ENCODE measurements at places on chromosomes 1 and 21.

DNA sequence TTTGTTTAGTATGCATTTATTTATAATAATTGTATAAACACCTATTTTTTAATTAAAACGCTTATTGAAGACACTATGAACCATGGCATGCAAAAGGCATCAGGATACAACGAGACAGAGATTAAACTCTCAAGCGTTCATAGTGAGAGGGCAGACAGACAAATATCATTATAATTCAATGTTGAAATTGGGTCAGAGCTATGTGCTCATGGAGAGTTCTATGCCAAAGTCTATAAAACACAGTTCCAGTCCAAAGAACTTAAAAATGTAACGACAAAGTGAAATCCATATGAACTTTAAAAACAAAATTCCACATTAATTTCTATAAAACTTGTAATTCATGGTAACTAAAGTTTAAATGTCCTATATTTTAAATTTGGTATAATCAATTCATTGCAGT, 724.0 kb downstream of the LTN1 start:
- no peak for DNase-seq

GRCh38 chr1:185281245-185281644, 35.8 kb downstream of the IVNS1ABP start:
- DNase-seq, result no peak

DNA sequence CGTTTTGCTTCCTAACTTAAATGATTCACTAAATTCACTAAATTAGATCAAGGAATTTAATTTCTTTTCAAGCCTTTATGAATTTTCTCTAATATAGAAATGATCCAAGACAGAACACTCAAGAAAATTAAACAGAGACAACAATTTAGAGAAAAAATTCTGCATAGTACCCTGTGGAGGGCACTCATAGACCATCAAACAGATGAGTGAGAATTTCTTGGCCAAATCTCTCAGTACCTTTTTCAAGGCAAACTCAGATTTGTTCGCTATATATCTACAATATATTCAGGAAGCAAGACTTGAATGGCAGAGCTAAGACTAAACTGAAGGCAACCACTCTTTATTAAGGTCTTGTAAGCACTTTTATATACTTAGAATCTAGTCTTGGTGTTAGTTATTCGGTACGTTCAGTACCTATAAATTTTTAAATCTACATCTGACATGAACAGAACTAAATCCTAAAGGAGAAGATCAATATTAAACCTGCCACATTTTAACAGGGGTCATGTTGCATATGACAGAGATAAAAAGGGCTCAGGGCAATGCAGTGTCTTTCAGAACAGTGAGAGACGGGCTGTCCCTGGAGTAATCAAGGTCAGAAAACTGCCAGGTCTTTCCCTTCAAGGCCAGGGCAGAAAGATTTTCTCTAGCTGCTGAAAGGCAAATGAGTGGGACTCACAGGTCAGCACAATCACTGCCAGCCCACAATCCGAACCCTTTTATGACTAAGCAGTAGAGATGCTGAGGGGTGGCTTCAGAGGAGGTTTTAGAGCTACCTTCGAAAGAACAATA, 118.8 kb upstream of the TMPRSS15 start:
- no peak for DNase-seq

- no peak for DNase-seq
Observed at GRCh38 chr1:211610779-211611556, 32.0 kb upstream of the SLC30A1 start.

DNA sequence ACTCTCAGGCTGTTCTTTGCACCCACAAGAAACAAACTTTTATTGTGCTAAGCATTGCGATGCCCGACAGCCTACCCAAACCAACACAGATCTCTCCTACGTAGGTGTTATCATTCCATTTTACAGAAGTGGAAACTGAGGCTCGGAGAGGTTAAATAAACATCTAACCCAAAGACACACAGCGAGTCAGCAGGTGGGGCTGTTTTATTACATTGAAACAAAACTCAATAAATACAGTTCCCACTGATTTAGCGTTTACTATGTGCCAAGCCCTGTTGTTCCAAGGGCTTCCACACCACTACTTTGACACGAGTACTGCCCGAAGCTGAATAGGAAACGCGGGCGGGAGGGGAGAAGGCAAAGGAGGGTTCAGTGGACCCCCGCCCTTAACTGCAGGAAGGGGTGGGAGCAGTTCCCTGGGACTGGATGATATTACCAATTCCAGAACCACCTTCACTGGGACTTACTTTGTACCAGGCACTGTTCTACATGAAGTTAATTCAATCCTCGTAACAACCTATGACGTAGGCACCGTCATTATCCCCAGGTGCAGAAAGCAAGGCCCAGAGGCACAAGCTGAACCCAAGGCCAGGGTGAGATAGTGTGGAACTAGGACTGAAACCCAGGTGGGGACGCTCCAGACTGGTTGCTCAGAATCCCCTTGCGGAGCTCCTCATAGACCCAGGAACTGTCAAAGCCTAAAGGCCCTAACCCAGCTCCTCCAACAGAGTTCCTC, 19.3 kb upstream of the ALDH4A1 start:
- no peak for DNase-seq

- DNase-seq, result peak; percentile 91
Observed at GRCh38 chr1:7470904-7471638, 300.0 kb upstream of the VAMP3 start.

DNA sequence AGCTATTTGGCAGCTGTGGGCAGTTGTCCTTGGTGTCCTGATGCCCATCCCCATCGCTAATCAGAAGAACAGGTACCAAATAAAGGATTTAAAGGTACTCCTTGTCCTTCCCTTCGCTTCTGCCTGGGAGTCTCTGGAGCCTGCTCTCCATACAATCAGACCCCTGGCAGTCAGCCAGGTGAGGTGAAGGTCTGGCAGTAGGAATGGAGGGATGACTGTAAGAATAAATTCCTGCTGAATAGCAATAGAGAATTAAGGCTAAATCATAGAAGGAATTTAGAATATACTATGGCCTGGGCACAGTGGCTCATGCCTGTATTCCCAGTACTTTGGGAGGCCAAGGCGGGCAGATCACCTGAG, 9.2 kb downstream of the THBS3 start:
- DNase-seq, result no peak

- no peak for DNase-seq
Observed at GRCh38 chr1:154784924-154785531, 85.1 kb downstream of the KCNN3 start.

DNA sequence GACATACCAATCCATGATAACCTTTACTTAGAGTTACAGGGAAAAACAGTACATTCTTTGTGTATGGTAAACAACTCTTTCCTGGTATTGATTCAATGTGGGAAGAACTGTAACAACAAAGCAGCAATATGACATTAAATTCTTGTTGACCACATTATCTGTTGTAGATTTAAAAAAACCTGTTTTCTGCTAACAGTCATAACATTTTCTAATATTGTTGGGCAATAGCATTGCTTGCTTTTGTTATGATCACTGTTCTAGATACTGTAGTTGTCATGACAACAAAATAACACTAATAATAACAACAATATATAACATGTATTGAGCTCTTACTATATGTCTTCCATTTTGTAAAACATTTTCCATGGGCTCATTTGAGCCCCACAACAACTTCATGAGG, 54.2 kb downstream of the PDE4B start:
- no peak for DNase-seq

DNA sequence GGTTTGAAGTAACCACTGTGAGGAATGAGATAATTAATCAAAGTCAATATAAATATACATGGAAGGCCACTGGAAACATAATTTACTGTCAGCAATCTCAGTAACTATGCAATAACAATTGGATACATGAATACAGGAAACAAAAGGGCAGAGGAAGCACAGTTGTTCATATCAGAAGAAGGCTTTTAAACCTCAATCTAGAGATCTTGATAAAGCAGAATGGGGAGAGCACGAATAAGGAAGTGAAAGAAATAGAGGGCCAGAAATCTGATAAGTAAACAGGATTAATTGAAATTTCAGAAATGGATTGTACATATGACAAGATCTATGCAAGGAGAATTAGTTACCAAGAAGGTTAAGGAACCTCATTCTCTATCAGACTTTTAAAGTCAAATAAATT, 93.0 kb downstream of the EVI5 start:
- DNase-seq, result no peak

- DNase-seq, result no peak
Observed at GRCh38 chr1:7207875-7208646, 422.8 kb downstream of the CAMTA1 start.

DNA sequence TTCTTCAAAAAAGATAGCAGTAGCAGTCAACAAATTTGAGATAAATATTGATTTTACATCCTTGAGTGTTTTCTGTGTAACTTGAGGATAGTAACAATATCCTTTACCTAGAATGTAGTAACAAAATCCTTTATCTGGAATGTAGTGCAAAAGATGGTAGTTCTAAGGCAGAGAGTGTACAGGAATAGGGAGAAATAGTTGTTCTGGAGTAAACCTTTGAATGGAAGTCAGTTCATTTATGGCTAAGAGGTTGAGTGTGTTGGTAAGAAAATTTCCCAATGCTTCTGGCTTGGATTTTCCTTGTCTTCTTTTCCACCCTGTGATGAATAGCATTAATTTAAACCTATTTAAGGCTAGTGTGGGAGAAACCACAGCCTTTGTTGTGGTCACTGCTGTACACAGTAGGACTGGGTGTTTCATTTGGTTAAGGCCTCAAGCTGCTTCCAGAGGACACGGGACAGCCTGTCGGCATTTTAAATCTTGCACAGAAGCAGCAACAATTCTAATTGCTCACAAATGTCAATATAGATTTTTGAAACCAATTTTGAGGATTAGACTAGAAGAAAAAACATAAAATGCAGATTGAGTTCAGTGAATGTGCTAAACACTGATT, 11.3 kb downstream of the NFIA start:
- no peak for DNase-seq

DNA sequence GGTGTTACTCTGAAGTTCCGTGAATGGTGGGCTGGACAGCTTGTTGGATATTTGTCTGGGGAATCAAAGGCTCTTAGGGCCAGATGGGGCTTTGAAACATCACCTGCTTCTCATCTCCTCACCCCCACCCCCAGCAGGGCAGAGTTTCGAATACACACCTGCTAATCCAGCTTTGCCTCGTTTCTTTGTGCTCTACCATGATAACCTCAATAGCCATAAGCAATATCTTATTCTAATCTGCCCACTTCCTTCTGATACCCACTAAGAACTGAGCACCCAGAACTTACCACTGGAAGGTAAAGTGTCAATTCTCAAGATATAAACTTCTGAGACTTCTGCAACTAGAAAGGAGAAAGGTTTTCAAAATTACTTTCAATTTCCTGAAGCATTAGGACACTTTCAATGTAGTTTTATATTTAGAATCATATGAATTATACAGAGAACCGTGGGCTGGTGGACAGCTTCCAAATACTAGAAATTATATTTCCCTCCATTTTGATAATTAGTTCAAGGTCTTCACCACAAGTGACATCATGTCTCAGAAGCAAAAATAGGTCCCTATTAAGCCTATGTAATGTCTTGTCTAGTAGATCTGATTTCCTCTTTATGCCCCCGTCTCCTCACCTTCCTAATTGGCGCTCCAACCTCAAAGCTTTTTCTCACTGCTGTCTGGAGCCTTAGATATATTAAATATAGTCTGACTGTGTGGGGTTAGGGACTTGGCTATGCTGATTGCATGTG, 64.4 kb upstream of the NEK2 start:
- DNase-seq, result no peak

GRCh38 chr1:76083189-76083588, 8.6 kb downstream of the ST6GALNAC3 start:
- no peak for DNase-seq

DNA sequence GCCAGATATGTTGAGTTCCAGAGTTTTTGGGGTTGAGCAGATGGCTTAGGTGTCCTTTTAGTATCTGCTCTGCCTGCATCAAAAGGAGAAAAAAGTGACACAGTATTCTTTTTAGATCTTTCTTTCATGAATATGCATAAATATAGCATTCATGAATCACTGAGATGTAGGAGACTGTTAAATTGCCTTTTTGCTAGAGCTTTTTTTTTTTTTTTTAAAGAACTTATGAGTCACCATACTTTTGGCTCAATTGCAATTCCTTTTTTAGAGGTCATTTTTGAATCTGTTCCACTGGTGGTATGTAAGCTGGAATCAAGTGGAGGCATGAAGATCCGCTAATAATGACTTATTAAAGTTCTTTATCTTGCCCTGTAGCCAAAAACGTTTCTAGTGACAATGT, 480.9 kb upstream of the ZRANB2 start:
- DNase-seq, result peak; percentile 46

GRCh38 chr1:74812180-74812541, 79.2 kb downstream of the TYW3 start:
- DNase-seq, result no peak

- DNase-seq, result no peak
Observed at GRCh38 chr1:56920591-56921001, 45.2 kb downstream of the C8B start.

DNA sequence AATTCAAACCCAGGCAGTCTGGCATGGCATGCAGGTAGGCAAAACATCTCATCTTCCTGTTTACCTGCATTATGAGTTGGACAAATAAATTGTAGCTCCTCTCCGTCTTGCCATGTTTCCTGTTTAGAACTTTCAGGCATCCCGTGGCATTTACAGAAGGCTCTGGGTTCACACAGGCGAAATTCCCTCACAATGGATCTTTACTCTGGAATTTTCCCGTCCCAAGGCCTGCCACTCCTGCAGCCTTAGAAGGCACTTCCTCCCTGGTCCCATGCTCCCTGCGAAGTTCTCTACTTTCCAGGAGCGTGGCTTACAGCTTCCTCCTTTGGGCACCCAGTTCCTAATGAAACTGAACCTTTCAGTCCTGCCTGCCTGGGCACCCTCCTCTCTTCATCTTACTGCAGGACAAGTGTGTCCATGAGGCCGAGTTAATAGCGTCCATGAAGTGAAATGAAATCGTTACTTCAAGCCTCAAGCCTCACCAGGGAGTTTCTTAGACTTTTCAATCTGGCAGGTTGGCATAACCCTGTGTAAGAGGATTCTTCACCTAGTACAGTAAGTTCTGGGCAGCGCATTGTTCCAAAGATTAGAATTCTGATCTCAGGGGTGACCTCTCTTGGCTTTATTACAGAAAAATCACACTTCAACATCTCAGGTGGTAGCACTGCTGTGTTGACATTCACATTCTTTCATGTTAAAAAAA, 36.8 kb upstream of the AHCYL1 start:
- no peak for DNase-seq

DNA sequence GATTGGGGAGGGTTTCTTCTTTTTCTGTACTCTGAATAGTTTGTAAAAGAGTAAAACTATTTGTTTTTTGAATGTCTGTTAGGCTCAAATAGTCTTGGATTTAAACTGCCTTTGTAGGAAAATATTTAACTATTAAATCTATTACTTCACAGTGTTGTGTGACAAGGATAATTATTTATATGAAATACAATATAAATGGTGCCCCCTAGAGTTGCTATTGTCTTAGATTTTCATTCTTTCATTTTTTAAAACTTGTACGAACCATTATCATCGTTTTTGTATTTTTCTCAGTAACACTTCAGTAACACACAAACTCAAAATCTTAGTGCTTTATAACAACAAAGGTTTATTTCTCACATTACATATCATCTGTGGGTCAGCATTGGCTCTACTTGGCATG, 37.4 kb downstream of the C1orf185 start:
- no peak for DNase-seq

DNA sequence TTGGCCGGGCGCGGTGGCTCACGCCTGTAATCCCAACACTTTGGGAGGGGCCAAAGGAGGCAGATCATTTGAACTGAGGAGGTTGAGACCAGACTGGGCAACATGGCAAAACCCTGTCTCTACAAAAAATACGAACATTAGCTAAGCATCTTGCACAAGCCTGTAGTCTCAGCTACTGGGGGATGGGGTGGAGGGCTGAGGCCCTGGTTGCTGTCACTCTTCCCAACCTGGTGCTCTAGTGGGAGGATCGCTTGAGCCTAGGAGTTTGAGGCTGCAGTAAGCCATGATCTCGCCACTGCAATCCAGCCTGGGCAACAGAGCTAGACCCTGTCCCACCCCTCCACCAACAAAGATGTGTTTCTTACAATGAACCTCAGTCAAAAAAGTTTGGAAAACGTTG, 2.8 kb downstream of the PHGDH start:
- no peak for DNase-seq
